ENCODE measurements at places on chromosomes 1 and 21. TPM values are rescaled to one million over a fixed set of nuclear protein-coding genes. Genes with fewer than 3 reads are reported as not detected.

The DMBX1 gene
- polyA plus RNA-seq = not detected

DNA sequence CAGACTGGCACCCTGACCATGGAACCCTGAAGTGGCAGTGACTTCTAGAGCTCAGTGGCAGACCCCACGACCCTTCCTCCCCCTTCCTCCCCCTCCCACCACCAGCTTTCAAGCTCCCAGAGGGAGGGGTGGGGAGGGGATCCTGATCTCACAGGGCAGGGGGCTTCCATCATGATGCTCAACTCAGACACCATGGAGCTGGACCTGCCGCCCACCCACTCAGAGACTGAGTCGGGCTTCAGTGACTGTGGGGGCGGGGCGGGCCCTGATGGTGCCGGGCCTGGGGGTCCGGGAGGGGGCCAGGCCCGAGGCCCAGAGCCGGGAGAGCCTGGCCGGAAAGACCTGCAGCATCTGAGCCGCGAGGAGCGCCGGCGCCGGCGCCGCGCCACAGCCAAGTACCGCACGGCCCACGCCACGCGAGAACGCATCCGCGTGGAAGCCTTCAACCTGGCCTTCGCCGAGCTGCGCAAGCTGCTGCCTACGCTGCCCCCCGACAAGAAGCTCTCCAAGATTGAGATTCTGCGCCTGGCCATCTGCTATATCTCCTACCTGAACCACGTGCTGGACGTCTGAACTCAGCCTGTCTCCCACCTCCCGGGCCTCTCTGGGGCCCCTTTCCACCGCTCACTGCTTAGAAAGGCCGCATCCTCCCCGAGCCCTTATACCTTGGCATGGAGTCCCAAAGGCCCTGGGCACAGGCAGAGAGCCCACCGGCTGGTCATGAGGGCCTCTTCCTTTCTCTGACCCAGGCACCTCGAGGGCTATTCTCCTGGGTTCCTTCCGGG, 3.9 kb downstream of the NHLH1 start:
- DNase-seq = no peak

The ASCL5 gene
- not detected for polyA plus RNA-seq

DNA sequence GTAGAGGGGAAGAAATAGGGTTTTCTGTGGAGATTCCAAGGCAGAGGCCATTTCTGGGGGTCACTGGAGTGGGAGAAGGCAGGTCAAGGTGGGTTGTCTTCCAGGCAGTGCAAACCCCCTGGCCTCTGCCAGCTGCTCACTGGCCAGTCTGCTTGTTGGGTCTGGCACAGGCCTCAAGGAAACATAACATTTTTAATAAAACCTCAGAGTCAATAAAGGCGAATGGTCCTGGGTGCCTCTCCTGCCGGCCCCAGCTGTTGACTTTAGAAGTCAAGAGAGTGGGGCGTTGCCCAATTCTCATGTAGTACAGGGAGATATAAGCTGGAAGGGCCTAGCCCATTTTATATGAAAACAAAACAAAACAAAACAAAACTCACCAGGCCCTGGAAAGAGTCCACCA, 36.6 kb downstream of the RUNX3 start:
- DNase-seq = no peak

DNA sequence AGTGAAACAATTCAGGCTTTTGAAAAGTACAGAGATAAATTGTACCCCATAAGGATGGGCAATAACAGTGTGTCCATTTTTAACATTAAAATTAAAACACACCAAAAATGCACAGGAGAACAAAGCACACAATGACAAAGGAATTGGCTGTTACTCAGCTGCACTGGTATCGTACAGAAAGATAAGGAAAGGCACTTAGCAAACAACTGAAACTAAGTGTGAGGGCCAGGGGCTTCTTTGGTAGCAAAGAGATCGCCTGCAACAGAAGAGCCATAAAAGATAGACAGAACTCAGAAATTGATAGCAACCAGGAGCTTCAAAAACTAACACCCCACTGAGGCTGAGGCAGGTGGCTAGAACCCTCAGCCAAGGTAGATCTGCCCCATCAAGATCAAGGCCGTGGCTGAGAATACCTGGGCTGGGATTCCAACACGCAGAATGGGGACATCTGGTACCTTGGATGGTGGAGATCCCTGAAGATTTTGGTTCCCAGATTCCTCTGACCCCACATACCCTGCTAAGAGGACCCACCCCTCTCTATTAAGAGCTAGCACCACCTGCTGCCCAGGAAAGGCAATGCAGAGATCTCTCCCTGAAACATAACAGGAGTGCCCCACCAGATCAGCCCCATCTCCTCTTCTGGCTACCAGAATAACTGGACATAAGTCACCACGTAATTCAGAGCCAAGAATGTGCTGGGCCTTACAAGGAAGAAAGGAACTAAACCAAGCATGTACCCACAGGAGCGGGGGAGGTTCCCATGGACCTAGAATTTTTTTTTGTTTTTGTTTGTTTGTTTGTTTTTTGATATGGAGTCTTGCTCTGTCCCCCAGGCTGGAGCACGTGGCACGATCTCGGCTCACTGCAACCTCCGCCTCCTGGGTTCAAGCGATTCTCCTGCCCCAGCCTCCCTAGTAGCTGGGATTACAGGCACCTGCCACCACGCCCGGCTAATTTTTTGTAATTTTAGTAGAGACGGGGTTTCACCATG, 16.2 kb downstream of the PLEKHO1 start:
- peak; percentile 60 for DNase-seq

- DNase-seq = no peak
Measured at GRCh38 chr1:94730450-94730849, 89.7 kb upstream of the SLC44A3 start.

The UBL4B gene
- not detected for polyA plus RNA-seq

The SLC25A34 gene
- polyA plus RNA-seq = 12.2 TPM

DNA sequence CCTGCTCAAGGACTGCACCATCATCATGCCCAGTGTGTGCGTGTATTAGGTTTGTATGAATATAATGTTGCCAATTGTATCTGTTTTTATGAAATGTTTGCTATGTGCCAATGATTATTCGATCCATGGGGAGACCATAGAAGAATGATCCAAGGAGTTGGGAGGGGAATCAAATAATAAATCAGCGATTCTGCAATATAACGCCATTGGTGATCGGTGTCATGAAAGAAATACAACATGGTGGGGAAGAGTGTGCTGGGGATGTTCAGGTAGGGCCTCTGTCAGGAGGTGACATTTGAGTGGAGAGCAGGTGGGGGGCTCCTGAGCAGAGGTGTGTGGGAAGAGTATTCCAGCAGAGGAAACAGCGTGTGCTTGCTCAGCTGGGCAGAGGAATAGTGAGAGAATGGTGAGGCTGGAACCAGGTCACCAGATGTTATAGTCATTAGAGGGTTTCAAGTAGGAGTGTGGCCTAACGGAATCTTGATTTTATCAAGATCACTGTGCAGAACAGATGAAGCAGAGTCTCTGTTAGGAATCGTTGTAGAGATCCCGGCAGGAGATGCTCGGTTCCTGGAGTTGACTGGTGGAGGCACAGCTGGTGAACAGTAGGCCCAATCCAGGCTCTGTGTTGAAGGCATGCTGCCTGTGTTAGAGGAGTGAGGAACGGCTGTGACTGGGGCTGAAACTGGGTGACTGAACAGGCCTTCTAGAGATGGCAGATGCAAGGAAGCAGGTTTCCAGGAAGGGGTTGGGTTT, 2.9 kb upstream of the ZNF496 start:
- no peak for DNase-seq

DNA sequence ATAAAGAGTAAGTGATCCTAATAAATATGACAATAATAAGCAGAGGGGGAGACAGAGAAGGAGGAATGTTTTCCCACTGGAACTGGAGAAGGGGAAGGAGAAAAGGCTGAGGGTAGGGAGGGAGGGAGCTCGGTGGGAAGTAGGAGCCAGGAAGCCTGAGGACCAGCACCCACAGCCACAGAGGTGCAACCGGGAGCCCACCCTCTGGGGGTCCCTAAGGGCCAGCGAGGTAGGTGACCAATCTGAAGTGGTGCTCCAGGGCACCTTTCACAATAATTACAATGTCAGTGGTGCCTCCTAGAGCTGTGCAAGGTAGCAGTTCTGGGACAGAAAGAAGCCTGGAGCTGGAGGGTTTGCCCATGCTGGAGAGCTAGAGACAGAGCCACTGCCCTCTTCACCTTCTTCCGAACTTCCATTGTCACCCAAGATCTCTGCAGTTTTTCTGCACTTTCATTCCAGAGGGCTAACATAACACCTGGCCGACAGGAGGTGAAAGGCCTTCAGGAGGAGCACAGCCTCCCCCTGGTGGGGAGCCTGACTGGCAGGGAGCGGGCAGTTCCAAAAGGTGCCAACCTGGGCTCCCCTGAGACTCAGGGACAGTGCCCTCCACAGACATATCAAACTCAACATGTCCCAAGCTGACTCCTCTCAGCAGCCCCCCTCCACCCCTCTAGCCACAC, 4.1 kb upstream of the AHCYL1 start:
- no peak for DNase-seq

DNA sequence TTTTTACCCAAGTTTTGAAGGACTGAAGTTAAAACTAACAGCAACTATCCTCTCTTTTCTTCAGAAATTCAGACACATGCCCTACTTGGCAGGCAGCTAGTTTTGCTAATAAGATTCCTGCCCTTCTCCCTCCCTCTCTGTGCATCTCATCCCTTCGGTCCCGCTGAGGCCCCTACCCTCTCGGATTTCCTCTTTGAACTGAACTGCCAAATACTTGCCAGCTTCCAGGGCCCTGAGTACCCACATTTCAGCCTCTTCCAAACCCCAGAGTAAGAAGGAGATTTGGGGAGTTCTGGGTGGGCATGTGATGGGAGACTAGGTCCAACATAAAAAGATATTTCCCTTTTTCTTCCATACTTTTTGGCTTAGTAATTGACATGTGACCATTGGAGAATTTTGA, 116.5 kb upstream of the JUN start:
- DNase-seq = no peak

The SELENBP1 gene
- polyA plus RNA-seq = 161 TPM

GRCh38 chr1:199549421-199549820, 478.1 kb upstream of the NR5A2 start:
- DNase-seq = no peak

Data from kidney (tissue), 22 donors.